ENCODE measurements at places on chromosomes 3 and 15.

DNA sequence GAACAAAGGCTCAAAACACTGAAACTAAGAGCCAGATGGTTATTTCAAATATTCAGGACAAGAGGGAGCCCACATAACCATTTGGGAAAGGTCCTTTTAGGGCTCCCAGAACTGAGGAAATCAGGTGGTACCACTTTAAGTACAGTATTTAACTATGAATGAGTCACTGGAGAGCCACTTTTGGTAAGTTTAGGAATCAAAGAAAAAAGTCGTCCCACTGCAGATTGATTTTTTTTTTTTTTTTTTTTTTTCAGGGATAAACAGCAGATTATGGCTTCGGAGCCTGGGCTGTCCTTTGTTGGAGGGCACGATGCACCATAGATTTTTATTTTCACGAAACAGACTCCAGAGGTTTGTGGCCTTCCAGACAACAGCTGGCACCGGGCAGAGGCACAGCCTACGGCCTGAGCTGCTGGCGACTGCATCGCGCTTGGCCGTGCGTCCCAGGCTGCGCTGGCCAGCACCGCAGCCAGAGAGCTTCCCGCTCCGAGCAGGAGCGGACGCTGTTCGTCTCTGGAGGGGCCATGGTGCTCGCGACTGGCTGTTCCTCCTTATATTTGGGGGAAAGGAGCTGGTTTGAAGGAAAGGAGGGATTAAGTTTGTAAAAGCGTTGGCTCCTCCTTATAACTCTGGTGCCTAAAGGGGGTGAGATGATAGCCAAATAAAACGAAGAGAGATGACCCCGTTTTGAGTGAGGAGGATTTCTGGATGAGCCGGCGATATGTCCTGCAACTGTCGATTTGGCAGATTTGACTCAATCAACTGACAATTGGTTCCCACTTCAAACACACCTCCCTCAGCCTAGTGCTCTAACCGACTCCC, 152.9 kb upstream of the GOLIM4 start:
- DNase-seq = no peak

GRCh38 chr15:63188247-63188925, 1.0 kb upstream of the RAB8B start:
- DNase-seq = no peak

GRCh38 chr3:5411786-5412185, 224.3 kb downstream of the EDEM1 start:
- no peak for DNase-seq

- DNase-seq = no peak
These were observed 10.0 kb downstream of the GATA2 start for GRCh38 chr3:128482666-128483656.

DNA sequence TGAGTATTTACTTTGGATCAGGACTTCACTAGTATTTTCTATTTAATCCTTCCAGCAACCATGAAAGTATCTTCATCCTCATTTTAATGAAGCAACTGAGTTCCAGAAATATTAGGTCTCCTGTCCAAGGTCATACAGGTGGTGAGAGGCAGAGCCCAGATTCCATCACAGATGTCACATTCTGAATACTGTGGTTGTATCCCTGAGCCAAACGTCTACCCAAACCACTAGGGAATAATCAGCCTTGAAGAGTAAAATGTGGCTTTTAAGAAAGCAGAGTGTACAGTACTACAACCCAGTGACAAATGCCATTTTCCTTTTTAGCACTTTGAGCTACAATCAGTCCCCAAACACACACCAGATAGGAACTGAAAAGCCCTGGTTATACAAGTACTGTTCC, 93.3 kb upstream of the TRIM42 start:
- DNase-seq = no peak

DNA sequence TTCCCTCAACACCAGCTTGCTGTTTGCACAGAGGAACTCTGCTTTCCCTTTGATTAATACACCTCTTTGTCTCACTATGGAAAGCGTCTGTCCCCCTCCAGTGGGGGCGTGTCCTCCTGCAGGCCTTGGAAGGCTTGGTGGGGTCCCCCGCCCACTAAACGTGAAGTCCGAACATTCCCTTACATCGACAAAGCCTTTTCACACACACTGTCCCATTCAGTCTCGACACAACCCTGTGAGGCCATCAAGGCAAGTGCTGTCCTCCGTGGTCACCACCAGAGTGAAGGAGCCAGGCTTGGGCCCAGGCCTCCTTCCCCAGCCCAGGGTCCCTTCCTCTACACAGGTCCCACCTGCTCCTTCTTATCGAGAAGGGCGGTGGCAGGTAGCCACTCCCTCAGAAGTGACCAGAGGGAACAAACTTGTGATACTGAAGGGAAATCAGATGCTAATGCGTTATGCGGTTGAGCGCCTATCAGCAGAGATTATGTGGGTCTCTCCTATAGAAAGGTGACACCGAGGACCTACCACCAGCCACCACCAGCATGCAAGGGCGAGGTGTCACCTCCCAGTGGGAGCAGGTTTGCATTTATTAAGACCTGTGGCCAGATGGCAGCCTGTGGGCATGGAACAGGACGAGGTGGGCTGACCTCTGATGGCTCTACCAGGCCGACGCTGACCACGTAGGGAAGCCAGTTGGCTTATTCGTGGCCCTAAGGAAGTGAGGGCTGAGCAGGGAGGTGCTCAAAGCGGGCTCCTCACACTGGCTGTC, 6.6 kb downstream of the NRROS start:
- DNase-seq = no peak

- peak; percentile 59 for DNase-seq
These were observed 2.6 kb downstream of the CCDC9B start for GRCh38 chr15:40338041-40338657.

DNA sequence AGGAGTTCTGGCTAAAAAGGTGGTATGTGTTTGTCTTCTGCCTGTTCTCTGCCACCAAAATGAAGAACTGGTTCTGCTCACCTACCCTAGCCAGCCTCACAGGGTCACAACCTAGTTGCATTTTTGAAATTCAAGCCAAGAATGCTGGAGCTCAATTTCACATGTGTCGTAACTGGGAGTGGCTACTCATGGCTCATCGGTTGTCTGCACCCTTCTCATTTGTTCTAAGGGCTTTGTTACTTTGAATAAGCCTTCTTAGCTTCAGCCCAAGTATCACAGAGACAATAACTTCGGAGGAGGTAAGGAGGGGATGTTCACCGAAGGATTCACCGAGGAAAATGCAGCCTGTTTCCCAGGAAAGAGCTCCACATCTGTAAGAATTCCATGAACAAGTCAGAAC, 134.3 kb upstream of the RARB start:
- DNase-seq = no peak

- no peak for DNase-seq
These were observed 9.1 kb downstream of the ZFAND6 start for GRCh38 chr15:80068578-80068977.

- DNase-seq = no peak
These were observed 45.6 kb downstream of the DNASE1L3 start for GRCh38 chr3:58164906-58165821.

DNA sequence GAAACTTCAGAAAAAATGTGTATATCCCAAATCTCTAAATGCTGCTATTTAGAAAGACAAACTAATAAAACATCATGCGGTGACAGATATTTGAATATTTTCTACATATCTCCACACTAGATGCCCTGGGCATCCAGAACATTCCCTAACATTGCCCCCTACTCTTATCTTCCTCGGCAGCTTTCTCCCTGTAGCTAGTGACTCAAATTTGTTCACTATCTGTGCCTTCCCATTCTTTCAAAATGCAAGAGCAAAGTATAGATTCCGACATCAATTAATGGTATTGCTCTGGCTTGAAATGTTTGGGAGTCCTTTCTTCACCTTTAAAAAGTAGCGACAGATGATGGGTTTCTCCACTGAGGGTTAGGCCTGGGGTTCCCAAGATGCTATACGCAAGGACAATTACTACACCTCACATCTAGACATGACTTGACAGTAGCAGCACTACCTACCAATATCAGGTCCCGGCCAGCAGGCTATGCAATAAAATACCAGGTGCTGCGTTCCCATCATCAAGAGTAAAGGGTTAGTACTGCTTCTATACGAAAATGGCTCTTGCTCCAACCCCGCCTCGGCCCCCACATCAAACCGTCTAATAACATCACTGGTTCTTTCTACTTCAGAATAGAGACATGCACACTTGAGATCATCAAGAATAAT, 631 bp downstream of the UBR1 start:
- DNase-seq = no peak

DNA sequence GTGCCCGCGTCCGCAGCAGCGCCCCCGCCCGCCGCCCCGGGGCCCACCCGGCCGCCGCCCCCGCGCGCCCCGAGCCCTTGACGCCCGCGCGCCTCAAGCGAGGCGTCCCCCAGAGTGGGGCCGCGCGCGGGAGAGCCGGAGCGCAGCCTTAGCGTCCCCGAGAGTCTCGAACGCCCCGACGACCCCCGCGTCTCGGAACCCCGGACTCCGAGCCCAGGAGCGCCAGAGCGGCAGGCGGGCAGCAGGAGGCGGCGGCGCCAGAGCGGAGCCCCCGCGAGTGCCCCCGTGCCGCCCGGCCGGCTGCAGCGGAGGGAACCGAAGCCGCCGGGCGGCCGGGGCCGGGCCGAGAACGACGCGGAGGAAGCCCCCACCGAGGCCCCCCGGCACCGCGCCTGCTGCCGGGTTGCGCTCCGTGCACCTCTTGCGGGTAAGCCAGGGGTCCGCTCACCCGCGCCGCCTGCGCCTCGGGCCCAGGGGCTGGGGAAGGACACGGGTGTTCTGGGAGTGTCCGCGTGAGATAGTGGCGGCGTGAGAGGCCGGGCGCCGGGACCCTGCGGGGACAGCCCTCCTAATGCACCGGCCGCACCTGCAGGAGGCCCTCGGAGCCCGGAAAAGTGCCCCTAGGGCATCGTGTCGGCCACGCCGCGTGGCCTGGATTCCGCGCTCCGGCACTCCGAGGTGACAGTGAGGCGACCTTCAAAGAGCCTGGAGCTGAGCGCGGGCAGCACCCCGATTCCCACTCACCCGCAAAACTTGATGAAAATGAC, 52.0 kb upstream of the ULK4 start:
- DNase-seq = peak; percentile 7

DNA sequence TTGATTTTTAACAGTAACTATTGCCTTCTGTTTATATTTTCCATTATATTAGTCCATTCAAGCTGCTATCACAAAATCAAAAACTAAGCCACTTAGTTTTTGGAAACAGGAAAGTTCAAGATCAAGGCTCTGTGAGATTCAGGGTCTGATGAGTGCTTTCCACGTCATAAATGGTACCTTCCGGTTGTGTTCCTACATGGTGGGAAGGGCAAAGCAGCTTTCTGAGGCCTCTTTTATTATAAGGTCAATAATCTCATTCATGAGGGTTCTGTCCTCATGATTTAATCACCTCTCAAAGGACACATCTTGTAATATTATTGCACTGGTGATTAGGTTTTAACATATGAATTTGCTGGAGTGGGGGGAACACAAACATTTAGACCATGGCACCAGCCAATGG, 152.0 kb downstream of the VGLL3 start:
- DNase-seq = no peak

Data from activated effector memory CD4-positive, alpha-beta T cell treated with Interleukin-2 at 50 U/mL for 16 hours (primary cell).